CD4-positive, alpha-beta T cell treated with Interleukin-12 subunit alpha and Interleukin-12 subunit beta, for 1 hour (primary cell): ENCODE measurements at places on chromosomes 13 and 19.
A peak's percentile ranks its signal among the peaks of the same experiment; 100 is the strongest.

GRCh38 chr13:100644371-100644770 lies 30.2 kb downstream of the TMTC4 start:
- DNase-seq, result no peak

GRCh38 chr13:74329962-74330361 lies 195.8 kb upstream of the KLF12 start:
- DNase-seq, result no peak

DNA sequence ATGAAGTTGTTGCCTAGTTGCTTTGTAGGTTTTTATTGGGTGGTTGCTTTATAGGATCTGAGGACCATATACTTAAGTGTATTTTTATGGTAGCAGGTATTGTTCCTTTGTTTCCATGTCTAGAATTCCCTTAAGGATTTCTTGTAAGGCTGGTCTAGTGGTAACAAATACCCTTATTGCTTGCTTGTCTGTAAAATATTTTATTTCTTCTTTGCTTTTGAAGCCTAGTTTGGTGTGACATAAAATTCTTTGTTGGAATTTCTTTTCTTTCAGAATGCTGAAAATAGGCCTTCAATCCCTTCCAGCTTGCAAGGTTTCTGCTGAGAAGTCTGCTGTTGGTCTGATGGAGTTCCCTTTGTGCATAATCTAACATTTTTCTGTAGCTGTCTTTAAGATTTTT lies 18.1 kb upstream of the ZSCAN5A start:
- no peak for DNase-seq

DNA sequence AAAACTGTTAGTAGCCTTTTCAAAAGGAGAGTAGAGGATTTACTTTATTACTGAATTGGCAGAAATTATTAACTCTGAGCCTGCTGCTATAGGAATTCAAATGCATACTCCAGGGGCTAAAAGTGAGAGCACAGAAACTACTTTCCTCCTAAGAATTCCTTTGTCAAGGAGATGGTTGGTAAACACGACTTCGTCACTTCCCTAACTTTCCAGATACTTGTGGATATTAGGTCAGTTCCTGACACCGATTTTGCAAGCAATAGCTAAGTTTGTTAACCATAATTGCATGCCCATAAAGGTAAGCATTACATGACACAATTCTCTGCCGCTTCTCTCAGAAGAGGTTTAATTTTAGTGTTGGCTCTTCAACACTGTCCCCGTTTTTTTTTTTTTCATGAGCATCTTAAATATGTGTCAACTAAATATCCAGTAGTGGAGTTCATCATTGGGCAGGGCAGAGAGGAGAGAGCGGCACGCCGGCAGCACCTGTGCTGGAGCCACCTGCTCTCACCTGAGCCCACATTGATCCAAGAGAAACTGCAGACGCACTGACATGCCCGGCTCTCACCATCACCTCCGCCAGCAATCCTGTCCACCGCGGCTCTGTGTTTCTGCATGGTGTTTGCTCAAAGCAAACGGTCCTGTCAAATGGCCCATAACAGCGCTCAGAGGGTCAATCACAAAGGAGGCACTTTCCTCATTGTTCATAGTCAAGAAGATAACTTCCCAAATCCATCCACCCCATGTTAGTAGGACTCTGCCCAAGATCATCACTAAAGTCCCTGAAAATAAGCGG lies 2.6 kb downstream of the MED26 start:
- no peak for DNase-seq

- DNase-seq, result no peak
These were observed at the start of gene RUBCNL for GRCh38 chr13:46387064-46387851. Gene RUBCNL (minus strand): TSS chr13:46387252. CDS start chr13:46372475, 14,777 bp downstream.

- DNase-seq, result no peak
These were observed 2.4 kb downstream of the TICAM1 start for GRCh38 chr19:4829001-4829712.

DNA sequence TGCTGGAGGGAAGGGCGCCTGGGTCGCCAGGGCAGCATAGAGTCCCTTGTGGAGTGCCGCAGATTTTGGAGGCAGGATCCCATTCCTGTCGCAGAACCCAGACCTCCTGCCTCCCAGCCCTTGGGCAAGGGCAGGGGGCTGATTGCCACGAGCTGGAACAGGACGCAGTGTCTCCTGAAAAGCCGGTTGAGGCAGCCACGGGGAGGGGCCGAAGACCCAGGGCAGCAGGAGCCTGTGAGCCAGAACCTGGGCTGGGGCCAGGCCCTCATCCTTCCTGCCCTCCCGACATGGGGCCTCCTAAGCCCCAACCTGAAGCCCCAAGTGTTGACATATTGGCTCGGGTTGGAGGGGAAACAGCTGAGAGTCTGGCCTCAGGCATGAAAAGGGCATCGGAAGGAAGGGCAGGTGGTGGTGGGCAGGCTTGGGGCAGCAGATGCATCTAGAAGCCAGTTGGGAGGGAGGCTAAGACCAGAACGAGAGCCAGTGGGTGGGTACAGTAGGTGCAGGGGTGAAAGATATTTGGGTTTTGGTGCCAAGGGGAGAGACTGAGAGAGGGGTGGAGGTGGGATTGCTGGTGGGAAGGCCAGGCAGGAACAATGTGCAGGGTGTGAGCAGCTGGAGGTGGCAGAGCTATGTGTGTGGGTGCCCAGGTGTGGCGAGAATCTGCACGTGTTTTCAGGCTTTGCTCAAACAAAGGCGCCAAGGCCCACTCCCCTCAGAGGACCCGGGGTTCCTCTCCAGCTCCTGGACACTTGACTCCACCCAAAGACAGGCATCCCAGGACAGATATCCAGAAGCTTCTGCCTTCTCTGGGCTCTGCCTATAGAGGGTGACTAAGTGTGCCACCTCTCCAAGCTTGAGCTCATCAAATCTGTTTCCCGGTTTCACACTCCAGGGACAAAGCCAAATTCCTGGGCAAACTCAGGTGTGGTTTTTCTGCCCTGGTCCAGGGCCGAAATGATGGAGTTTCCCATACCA lies 1.4 kb upstream of the SBSN start:
- DNase-seq, result no peak

GRCh38 chr13:56400774-56401173 lies 739.9 kb upstream of the PRR20A start:
- DNase-seq, result no peak

- DNase-seq, result no peak
These were observed 729 bp upstream of the ARID3A start for GRCh38 chr19:925087-925525.

DNA sequence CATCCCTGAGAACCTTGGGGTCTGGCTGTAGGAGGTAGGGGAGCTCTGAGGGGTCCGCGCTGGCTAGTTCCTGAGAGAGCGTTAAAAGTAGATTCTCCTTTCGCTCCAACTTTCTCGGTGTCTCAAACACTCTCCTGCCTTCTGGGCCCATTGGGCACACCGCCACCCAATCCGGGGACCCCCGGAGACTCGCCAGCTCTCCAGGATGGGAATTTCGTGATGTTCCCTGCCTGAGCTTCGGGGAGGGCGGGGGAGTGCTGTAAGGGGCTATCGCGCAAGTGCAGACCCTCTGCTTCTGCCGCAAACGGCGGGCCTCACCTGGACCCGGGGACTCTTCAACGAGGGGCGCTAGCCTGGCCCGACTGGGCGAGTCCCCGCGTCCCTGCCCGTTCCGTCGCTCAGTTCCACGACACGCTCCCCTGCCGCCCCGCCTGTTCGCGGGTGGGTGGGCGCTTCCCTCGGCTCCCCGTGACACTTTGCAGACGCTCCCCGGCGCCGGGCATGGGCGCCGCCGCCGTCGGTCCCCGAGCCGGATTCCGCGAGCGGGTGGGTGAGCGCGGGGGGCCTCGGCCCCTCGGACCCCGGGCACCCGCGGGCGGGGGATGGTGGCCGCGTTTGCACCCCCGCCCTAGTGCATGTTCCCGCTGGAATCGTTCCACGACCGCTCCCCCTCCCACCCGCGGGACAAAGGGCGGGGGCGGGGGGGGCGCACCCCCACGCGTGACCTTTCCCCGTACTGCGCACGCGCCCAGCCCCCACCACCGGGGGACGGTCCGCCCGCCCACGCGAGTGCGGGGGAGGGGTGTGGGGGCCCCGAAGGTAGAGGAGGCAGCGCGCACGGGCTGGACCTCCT lies at the start of gene CCDC106:
TSS of gene CCDC106 (plus strand) at position 481 of the 853 bp plus-strand sequence. CDS start 835 bp downstream, outside the sequence.
- DNase-seq, result peak; percentile 52

DNA sequence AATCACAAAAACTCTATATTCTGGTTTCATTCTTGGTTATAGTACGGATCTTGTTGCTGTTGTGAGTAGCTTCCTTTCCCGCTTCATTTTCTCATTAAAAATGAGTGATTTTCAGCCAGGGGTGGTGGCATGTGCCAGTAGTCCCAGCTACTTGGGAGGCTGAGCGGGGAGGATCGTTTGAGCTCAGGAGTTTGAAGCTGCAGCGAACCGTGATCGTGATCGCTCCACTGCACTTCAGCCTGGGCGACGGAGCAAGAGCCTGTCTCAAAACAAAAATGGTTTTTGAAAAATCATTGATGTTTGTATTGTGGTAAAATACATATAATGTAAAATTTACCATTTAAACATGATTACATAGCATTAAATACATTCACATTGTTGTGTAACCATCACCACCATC lies 71.6 kb upstream of the TM9SF2 start:
- no peak for DNase-seq

- no peak for DNase-seq
These were observed 29.9 kb downstream of the CEBPG start for GRCh38 chr19:33403221-33403972.

DNA sequence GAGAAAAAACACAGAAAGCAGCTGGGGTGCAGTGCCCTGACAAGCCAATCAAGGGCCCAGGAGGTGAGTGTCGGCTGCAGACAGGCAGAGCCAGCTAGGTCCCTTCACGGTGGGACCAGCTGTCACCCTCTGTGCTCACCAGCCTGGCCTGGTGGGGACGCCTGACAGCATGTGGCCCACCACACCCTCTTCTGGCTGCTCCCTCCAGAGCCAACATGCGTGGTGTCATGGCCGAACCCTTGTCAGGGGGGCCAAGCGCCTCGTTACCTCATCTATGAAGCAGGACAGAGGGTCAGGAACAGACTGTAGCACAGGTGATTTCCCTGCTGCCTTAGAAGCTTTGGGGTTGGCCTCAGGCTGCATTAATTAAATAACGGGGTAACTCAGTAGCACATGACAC lies 40.0 kb upstream of the ISYNA1 start:
- no peak for DNase-seq

- no peak for DNase-seq
These were observed 13.6 kb upstream of the CRTC1 start for GRCh38 chr19:18669883-18670282.

- DNase-seq, result peak; percentile 19
These were observed 692 bp downstream of the RGS9BP start for GRCh38 chr19:32676186-32676894.

DNA sequence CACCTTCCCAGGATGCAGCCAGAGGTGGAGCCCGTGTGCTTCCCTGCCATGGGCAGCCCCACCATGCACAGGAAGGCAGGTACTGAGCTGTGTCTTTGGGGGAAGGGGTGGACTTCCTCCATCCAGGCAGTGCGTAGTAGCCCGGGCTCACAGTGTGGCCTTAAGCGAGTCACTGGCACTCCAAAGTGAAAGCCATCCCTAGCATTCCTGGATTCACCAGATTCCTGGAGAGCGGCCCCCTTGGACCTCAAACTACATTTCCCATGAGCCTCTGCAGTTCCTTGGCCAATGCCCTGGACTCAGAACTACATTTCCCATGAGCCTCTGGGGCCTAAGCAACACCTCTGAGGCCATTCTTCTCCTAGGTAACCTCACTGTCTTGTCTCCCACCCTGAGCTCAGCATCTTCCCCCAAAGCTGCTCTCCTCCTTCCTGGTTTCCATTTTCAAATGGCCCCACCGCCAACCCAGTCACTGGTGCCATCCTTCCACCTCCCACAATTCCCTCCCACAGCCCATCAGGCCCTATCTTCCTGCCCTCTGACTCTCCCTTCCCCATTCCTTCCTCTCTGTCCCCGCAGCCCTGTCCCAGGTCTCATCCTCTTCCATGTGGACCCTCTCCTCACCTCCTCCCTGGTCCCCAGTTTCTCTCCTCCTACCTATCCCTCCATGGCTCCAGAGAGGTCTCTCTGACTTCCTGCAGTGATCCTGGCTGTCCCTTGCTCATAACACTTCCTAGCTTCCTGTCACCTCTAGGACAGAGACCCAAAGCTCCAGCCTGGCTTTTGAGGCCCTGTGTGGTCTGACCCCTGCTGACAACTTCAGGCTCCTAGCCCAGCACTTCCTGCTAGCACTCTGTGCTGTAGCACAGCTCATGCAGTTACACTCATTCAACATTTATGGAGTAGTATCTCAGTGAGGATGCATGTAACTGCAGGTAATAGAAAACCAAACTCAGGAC lies at the start of gene C19orf81:
TSS of gene C19orf81 (plus strand) at position 13 of the 959 bp plus-strand sequence. CDS start at position 13, 0 bp downstream.
- no peak for DNase-seq

GRCh38 chr19:46373491-46374359 lies 26.8 kb downstream of the PPP5C start:
- DNase-seq, result no peak

- DNase-seq, result peak; percentile 57
These were observed 6.9 kb downstream of the PEAK3 start for GRCh38 chr19:2274931-2275535.

DNA sequence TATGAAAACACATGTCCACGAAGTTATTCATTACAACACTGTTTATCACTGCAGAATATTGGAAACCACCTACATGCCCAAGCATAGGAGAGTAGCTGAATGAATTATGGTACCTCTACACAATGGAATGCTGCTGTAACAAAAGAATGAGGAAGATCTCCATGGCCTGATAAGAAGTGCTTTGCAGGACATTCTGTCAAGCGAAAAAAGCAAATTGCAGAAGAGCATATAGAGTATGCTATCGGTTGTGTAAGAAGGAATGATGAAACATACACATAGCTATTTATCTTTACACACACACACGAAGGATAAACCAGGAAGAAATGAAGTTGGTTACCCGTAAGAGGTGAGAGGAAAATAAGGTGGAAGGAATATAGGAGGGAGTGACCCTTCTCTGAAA lies 37.5 kb upstream of the CEACAM20 start:
- DNase-seq, result no peak

DNA sequence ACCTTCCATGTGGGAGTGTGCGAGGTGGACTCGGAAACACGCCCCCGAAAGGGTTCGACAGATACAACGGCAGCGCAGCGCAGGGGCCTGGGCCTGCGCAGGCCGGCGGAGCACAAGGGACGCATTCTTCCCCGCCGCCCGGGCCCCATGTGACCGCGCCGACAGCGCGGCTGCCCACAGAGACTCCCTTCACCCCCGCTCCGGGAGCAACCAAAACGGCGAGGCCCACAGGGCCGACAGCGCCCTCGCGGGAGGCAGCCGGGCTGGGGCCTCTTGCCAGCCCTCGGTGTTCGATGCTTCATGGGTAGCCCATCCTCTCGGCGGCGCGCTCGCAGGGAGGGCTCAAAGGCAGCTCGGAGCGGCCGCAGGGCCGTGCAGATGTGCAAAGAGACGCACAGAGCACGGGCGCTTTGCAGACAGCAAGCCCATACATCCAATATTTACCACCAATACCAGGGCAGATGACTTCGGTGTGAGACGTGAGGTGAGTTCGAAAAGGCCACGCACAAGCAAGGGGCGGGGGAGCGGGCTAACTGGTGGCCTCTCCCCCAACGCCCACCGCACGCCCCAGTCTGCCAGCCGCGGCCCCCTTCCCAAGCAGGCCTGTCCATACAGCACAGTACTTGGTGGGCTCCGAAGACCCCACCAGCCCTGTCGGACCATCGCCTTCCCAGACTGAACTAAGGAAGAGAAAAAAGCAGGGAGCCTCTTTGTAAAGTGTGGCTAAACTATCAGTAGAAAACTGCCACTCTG lies 89.9 kb downstream of the CRYL1 start:
- DNase-seq, result no peak
